ENCODE measurements at places on chromosomes 12 and 14.

- DNase-seq = peak; percentile 49
These were observed 210.2 kb downstream of the PTPRO start for GRCh38 chr12:15532364-15532977.

GRCh38 chr14:104116288-104116755 is 22.1 kb upstream of the KIF26A start:
- DNase-seq = no peak

DNA sequence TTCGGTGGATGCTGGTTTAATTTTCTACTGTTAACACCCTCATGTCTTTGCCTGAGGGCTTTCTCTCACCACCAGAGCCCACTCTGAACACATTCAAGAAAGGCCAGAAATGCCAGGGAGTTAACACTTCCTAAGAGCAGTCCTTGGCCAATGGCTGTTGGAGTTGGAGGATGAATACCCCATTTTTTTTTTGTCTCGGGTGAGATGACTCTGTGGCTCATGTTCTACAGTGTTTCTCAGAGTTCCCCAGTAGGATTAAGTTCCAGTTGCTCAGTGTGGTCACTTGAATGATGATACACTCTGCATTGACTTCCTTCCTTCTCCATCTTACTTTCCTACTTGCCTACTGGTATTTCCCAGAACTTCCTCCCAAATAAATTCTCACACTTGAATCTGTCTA is 65.8 kb downstream of the FOS start:
- DNase-seq = no peak

GRCh38 chr12:116916714-116917114 is 6.0 kb downstream of the FBXW8 start:
- peak; percentile 36 for DNase-seq

GRCh38 chr12:127012109-127012508 is 1254.9 kb upstream of the TMEM132C start:
- DNase-seq = no peak

GRCh38 chr12:122865268-122866231 is 30.3 kb downstream of the HIP1R start:
- no peak for DNase-seq

GRCh38 chr12:49689785-49690184 is 17.4 kb downstream of the FMNL3 start:
- DNase-seq = no peak

- no peak for DNase-seq
These were observed 91.3 kb upstream of the DNM1L start for GRCh38 chr12:32587581-32588495.

DNA sequence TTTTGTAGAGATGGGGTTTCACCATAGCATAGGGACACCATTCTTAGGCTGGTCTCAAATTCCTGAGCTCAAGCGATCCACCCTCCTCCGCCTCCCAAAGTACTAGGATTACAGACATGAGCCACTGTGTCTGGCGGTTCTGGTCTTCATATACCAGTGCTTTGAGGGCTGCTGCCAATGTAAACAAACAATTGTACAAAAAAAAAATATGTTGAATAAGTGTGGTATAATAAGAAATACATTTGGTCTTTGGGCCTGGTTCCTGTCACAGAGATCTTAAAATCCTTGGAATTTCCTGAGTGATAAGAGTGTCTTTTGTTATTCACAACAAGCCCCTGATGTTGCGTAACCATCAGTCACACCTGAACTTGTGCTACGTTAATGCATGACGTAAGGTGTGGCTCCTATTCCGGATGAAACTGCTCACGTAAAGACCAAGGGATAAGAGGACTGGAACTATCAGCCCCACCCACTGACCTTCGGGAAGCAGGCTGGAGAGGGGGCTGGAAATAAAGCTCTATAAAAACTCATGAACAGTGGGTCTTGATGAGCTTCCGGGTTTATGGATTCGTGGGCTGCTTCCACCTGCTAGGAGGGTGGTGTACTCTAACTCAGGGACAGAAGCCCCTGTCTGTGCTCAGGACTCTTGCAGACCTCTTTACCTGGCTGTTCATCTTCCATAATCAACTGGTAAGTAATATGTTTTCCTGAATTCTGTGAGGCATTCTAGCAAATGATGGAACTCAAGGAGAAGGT is 16.5 kb upstream of the RIMKLB start:
- no peak for DNase-seq

DNA sequence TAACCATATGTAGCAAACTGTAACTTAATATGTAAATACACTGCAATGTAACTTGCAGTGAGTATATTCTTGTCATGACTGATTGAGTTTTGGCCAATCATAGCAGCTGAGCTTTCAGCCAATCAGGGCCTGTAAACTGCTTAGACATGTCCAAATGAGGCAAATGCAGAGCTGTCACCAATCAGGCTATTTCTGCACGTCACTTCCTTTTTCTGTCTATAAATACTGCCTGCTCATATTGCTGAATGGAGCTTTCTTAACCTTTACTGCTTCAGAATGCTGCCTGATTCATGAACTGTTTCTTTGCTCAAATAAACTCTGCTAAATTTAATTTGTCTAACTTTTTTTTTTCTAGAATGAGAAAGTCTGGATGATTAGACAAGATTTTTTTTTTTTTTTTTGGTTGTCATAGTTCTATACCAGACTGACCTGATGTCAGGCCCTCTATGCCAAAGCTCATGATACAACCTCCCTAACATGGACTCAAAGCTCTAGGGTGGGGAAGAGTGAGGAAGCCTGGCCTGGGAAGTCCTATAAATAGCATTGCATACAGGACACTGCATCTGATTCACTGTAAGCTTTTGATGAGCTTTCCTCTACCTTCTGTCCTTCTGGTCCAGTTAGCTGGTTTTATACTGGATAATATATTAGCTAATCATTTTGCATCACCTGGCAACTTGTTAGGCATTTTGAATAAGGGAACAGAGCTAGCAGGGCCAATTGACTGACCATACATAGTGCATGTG is 12.0 kb downstream of the MGP start:
- DNase-seq = no peak

DNA sequence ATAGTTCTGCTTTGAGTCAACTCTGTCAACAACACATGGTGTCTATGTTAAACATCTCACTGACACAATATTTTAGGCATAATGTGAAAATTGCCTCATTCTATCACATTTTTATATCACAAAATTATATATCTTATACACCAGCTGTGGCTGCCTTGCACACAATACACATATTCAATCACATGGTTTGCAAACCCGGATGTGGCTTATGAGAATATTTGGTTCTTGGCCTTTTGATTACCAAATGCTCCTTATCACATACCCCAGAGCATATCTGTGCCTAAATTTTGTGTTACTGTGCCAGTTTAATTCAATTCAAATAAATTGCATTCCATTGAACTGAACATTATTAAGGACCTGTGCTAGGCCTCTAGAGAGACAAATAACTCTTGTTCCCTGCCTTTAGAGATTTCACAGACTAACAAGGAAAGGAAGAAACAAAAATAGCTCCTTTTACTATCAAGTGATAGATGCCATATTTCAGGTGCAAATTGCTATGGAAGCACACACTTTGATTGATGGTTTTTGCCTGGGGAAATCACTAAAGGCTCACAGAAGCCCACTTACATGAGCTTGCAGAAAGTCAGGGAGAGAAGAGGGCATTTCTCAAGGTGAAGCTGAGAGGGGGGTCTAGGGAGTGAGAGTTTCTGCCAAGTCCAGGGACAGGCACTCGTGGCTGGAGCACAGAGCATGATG is 63.4 kb downstream of the PPP1R36 start:
- DNase-seq = no peak

GRCh38 chr14:105089746-105090492 is 24.7 kb upstream of the GPR132 start:
- no peak for DNase-seq

GRCh38 chr12:92747151-92747550 is 44.4 kb downstream of the PLEKHG7 start:
- DNase-seq = no peak

GRCh38 chr14:34538871-34539406 is 562 bp downstream of the EAPP start:
- no peak for DNase-seq

DNA sequence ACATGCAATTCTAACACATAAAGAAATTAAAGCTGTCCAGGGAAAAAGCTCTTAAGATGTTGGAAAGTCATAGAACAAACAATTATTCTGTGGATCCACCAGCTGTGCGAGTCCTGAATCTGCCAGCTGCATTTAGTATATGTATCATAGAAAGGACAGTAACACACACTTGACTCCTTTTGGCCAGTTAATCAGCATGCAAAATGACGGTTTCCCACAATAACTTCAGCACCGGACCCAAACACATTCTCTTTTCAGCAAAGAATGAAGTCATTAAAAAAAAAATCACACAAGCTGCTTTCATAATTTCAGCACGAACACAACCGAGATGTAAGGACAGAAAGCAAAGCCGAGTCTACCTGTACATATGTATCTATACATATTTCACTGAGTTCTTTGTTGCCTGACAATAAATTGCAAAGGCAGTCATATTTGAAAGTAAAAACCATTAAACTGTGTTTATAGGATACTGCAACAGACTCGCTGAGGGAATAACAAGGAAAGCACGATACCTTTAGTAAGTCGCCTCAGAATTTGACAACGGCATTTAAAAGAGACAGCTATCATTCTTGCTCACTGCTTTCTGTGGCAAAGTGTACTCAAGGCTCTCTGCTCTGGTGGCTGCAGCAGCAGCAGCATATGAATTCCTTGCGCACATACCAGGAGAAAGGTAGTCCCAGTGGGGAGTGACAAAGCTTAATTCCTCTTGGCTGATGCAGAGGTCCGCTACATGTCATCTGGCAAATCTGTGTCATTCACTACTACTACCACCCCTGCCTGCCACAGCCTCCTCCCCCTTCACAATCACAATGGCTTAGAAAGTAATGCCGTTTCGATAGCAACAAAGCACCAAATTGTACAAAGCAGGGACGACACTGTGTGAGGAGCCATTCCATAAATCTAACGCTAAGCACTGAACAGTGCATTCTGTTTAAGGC is at the start of gene GRIP1:
TSS of gene GRIP1 (minus strand) at position 739 of the 938 bp plus-strand sequence. CDS start at position 567, 172 bp downstream.
- no peak for DNase-seq

DNA sequence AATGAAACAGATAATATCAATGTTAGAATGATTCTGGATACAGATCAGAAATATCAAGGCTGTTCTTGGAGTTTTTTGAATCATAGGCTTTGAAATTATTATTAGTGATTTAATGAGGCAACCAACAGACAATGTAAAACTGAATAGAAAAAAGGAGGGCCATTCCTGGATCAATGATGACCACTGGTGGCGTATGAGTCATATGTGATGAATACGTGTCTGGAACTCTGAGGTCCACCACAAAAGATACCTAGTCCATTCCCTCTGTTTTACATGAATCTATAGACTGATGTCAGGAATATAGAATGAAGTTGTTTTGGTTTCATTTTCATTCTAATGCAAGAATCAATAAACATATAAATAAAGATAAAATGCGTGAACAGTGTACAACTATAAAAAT is 78.3 kb upstream of the RTL1 start:
- no peak for DNase-seq

- DNase-seq = no peak
These were observed 178.1 kb downstream of the ACSS3 start for GRCh38 chr12:81255947-81256346.

DNA sequence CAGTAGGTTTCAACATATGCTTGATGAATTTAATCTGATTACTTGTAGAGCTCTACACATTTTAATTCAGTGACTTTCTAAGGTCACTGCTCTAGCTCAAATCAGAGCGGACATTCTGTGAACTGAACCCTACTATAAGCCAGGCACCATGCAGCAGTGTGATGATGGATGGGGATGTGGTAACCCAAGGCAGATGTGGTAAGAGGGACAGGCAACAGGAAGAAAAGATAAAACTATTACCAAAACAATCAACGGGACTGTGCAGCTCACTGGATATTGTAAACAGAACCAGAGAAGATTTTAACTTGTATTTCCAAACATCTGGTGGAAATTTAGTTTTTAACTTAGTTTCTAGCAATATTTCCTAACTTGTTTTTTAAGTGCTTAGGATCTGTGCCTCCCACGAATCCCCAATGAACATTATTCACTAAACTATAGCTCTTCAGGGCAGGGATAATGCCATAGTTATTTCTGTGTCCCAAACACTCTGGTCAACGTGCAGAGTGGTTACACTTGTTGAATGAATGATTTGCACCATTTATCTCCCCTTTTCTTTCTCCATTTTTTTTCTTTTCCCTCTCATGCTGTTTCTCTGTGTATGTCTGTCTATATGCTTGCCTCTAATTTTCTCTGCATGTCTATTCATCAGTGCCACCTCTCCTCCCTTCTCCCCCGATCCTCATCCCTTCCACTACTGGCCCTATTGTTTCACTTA is 3.0 kb downstream of the ERO1A start:
- no peak for DNase-seq

DNA sequence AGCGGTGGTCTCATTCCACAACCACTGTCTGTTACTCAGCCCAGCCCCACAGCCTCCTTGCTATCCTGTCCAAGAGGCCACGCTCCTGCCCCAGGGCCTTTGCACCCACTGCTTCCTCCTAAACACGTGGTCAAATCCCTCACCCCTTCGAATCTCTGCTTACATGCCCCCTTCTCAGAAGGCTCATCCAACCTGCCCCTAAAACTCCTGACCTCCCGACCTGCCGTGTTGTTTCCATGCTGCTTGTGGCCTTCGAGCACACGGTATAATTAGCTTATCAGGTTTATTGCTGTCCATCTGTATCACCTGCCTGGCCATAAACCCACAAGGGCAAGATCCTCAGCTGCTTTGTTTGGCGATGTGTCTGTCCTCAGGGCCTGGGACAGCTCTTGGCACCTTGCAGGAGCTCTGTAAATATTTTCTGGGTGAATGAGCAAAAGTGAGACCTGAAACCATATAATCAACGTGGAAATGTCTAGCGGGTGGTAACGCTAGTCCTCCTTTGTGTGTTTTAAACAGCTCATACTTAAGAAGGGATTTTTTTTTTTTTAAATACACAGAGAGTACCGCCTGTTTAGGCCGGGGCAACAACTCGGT is 36.0 kb downstream of the SCARB1 start:
- peak; percentile 64 for DNase-seq

- no peak for DNase-seq
These were observed 271.6 kb upstream of the CLEC14A start for GRCh38 chr14:38527502-38527878.

DNA sequence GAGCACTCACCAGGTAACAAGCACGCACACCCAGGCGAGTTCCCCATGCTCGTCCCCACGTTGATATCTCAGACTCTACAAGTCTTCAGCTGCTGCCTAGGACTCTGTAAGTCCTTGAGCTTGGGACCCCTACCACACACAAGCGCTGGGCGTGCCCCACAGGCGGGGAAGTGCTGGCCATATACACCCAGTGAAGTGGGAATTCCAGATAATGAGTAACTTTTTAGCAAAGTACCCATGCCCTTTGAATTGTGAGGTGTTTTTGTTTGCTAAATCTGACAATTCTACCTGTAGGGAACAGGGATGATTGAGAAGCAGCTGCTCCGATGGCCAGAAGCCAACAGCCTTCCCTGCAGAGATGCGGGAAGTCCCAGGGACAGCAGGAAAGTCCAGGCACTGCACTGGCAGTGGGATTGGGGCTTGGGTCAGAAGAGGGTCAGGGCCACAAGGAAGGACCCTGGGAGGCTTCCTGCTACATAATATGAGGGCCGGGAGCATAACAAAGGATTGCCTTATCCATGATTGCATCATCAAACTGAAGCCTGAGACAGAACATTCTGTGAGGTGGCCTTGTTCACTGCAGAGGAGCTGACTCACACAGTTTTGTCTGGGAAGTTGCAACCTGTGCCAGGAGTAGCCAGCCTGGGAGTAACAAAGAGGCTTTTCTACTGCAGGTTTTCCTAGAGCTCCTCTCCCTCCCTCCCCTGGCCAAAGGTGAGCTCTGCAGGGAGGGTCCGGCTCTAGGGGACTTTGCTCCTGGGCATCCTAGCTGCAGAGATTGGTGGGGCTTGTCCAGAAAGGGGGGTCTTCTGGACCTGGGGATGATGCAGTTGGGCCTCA is 13.2 kb upstream of the SERPINA3 start:
- no peak for DNase-seq

Data from GM13976 (cell line).